ENCODE measurements at places on chromosomes 5 and 9. TPM values are rescaled to one million over a fixed set of nuclear protein-coding genes. Genes with fewer than 3 reads are reported as not detected.

The LHX2 gene
- not detected for total RNA-seq

The MARCHF3 gene
- total RNA-seq, result 2.4 TPM

The CSNK1G3 gene
- total RNA-seq, result 28.4 TPM

The ORM2 gene
- total RNA-seq, result 0.36 TPM

The TMEM171 gene
- 6.3 TPM for total RNA-seq

The PALM2AKAP2 gene
- 0.88 TPM for total RNA-seq

The MAML1 gene
- total RNA-seq, result 15.4 TPM

The FAM221B gene
- total RNA-seq, result not detected

Measured in esophagus mucosa (tissue), 1 donor.